ENCODE measurements at places on chromosomes 1 and 21.

DNA sequence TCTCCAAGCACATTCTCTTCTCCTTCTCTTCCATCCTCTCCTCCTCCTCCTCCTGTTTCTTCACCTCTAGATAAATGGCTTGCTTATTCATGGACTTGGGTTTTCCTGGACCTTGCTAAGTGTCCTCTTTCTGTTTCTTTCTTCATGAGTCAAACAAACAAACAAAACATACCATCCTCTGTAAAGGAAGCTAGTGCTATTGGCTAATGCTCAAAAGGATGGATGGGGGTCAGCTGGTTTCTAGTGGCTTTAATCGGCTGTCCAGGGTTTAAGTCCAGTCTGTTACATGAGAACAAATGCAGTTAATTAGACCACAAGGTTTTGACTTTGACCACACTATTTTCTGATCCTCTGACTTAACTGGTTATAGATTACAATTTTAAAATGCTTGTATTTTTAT lies 83.8 kb upstream of the TSPAN2 start:
- no peak for DNase-seq

- no peak for DNase-seq
These were observed 1.8 kb downstream of the AGPAT3 start for GRCh38 chr21:43866659-43867331.

DNA sequence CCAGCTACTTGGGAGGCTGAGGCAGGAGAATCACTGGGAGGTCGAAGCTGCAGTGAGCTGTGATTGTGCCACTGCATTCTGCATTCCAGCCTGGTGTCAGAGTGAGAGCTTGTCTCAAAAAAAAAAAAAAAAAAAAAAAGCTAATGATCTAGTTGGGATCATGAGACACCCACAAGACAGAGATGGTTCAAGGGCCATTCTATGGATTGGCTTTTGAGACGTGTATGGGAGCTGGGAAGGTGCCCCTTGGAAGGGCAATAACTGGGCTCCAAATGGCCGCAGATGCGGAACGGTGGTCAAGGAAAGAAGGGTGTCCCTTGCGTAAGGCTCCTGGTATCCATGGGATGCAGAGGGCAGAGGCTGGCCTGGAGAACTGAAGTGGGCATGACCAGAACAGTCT lies 6.8 kb upstream of the ADAM15 start:
- DNase-seq = no peak

DNA sequence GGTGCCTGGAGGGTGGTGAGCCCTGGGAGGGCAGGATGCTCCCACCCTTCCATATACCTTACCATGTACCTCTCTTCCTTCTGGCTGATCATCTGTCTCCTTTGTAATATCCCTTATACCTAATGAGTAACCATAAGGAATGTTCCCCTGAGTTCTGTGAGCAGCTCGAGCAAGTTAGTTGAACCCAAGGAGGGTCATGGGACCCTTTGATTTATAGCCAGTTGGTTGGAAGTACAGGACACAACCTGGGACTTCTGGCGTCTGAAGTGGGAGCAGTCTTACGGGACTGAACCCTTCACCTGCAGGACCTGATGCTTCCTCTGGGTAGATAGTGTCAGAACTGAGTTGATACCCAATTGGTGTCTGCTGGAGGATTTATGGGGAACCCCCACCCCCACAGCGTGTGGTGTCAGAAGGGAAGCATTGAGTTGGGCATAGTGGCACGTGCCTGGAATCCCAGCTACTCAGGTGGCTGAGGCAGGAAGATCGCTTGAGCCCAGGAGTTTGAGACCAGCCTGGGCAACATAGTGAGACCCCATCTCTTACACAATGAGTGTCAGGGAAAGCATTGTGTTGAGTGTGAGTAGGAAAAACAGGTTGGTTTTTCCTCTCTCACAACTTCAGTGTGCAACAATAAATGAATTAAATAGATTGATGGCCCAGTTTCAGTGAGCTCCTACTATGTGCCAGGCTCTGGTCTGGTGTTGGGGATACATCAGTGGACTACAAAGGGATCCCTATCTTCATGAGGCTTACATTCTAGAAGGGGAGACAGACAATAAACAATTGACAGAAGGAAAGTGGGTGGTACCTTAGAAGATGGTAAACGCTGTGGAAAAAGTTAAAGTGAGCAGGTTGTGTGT lies 16.0 kb downstream of the DNAJC16 start:
- no peak for DNase-seq

DNA sequence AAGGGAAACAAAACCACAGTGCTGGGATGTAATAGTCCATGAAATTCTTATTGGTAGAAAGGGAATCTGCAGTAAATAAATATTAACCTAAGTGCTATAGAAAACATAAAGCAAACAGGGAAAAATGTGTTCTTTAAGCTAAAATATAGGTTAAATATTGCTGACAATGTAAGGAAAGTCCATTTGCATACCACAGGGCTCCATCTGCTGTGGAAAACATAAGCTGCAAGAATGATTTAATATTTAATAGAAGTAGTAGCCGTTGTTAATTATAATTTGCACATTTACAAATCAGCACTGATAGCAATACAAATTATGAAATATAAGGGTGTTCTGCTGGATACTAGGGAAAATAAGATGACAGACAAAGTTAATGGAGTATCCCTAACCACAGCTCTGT lies 444.9 kb upstream of the PKN2 start:
- no peak for DNase-seq

- no peak for DNase-seq
These were observed 21.7 kb upstream of the RGS16 start for GRCh38 chr1:182625719-182626504.

- no peak for DNase-seq
These were observed 24.4 kb upstream of the TENT5C start for GRCh38 chr1:117581391-117581943.

- DNase-seq = peak; percentile 63
These were observed 6.7 kb downstream of the NCDN start for GRCh38 chr1:35564037-35564883.

GRCh38 chr1:171366816-171367215 lies 52.8 kb downstream of the FMO4 start:
- DNase-seq = no peak

GRCh38 chr1:8182034-8182761 lies 135.7 kb upstream of the SLC45A1 start:
- no peak for DNase-seq

DNA sequence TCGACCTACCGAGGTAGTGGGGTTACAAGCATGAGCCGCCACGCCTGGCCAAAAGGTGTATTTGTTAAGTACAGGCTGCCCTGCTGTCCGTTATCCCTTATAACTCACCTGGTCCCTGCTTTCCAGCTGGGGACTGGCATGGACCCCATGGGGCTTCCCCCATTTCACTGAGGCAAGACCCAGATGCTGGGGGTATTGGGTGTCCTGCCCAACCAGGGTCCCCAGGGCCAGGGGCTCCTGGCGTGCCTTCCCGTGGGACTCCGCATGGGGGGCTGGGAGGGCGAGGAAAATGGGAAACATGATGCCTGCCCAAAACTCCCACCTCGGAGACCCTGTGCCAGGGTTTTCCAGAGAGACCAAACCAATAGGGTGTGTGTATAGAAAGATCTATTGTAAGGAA lies 64.4 kb downstream of the FAAP20 start:
- DNase-seq = no peak

DNA sequence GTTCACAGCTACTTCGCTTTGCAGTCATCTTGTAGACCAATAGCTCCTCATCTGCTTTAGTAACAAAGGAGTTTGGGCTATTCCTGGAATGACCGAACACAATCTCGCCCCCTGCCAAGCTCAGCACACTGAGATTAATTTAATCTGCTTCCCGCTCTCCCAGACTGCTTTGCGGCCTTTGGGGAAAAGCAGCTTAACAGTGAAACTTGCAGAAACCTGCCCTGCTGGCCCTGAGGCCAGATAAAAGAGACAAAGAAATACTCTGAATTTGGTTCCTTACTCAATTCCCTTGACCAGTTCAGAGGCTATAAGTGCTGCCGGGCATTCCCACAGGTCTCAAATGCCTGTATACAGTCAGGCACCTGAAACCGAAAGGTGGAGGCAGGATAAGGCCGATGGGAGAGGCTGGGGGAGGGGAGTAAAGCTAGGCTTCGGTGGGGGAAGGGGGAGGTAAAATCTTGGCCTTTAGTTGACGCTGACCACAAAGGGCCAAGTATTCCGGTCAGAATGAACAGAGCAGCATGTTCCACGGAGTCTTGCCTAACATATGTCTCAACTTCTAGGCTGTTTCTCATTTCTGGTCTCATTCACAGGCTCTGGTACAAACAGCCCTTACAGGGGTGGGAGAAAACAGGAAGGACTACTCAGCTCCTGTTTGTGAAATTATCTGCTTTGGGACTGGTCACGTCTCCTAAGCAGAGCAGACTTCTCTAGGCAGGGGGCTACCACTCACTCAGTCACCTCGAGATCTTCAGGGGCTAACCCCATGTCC lies 17.7 kb upstream of the A3GALT2 start:
- DNase-seq = no peak

DNA sequence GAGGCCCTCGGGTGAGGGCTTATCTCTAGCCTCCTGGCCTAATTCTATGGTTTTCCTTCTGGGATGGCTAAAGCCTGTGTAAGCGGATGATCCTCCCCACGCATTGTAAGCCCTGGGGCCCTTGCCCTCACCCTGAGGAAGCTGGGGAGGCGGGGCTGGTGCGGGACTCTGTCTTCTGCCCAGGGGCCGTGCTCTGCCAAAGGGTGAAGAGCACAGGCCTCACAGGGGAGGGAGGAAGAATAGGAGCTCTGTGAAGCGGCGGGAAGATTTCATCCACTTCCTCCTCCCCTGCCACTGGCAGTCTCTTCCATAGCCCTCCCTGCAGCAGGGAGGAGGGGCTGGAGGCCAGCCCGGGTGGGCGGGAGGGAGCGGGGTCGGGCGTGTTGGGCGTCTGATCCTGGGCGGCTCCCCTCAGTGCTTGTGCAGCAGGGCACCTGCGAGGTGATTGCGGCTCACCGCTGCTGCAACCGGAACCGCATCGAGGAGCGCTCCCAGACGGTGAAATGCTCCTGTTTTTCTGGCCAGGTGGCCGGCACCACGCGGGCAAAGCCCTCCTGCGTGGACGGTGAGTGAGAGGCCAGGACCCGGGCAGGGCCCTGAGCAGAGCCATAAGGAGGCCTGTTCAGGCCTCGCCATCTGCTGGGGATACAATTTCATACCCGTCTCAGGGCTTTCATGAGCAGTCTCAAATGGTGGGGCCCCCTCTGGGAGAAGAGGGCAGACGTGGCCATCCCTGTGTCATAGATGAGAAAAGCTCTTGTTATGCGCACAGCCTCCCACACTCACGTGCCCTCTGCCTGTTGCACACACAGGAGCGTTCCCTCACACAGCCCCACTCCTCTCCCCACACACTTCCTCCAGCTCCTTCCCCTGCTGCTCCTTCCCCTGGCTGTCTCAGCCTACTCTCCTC lies 7.7 kb upstream of the PPM1J start:
- DNase-seq = peak; percentile 27

- no peak for DNase-seq
These were observed 1.9 kb upstream of the MFN2 start for GRCh38 chr1:11978301-11978700.

GRCh38 chr21:42414928-42415769 lies 11.4 kb downstream of the UBASH3A start:
- peak; percentile 49 for DNase-seq

GRCh38 chr1:11948822-11949458 lies 14.4 kb downstream of the PLOD1 start:
- no peak for DNase-seq

- no peak for DNase-seq
These were observed 62.8 kb downstream of the CNST start for GRCh38 chr1:246629030-246629429.

GRCh38 chr1:158186180-158186579 lies 5.5 kb downstream of the CD1D start:
- no peak for DNase-seq

GRCh38 chr1:47805921-47806361 lies 191.2 kb downstream of the TRABD2B start:
- DNase-seq = peak; percentile 44

- DNase-seq = no peak
These were observed 79.5 kb downstream of the RWDD3 start for GRCh38 chr1:95313527-95313926.

- DNase-seq = no peak
These were observed 8.2 kb downstream of the LSS start for GRCh38 chr21:46220275-46220810.

DNA sequence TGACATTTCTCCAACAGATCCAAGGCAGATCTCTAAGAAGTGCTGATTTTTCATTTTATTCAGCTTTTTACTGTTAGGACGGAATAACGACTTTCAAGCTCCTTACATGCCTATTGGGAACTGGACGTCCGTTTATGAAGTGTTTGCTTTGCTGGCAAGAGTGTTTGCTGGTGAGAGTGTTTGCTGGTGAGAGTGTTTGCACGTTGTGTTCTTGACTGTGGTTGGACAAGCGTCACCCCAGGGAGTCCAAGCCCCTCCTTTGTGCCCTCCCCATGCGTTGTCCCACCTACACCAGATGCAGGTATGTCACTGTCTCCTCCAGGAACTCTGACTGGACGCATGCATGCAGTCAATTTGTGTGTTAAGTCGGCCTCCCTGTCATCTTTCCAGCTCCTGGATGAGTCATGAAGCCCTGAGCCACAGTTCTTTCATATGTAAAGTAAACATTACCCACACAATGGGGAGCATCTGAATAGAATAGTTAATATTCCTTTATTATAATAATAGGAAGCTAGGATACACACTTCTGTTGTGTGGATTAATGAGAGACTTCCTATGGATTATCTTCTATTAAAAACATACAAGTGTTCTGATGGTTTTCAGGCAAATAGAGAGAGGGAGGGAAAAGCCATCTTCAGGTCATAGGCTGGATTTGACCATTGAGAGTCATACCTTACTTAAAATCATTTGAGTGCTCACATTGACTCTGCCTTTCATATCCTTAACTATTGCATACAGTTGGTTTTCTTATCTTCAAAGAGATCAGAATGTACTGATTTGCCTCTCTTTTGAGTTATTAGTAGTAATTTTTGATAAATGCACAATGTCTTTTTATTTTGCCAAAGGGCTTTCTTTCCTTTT lies 119.2 kb downstream of the GALNT2 start:
- peak; percentile 98 for DNase-seq

DNA sequence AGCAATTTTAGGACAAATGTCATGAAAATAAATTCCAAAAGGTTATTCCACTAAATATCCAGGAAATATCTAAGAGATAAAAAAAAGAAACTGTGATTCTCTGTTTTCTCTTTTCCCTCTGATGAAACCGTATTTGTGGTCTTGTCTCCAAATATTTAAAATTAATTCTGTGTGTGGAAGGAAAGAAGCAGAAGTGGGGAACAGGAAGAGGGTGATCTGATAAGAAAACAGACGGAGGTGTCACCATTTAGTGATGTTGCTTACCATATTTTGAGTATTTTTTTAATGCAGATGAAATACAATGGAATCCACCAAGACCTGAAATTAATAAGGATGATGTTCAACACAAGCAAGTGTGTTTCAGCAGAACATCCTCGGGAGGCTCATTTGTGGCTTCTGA lies 29.6 kb downstream of the CLCA1 start:
- DNase-seq = no peak

GRCh38 chr1:235408503-235408960 lies 41.3 kb downstream of the TBCE start:
- no peak for DNase-seq
